DMS 273 treated with DMSO at 0.1 percent for 48 hours (cell line): ENCODE measurements at places on chromosomes 7 and 10.

DNA sequence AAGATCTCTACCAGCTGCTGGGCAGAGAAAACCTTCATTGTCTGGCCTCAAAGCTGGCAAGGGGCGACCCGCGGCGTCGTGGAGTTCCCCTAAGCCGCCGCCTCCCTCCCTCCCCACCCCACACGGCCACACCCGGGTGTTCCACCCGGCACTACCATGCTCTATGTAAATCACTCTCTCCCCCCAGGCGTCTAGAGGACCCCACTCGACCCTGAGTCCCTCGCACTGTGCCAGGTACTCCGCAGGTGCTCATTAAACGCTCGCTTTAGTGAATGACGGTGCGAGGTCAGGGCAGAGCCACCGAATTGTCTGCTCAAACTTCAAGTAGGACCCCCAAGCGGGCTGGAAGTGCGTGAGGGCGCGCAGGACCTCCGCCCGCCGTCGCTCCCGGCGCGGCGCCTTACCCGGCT is 628 bp downstream of the PARP12 start:
- DNase-seq = no peak

- DNase-seq = no peak
Observed at GRCh38 chr7:139993169-139993568, 69.6 kb downstream of the PARP12 start.

GRCh38 chr10:44161184-44161583 is 223.7 kb downstream of the CXCL12 start:
- no peak for DNase-seq

- no peak for DNase-seq
Observed at GRCh38 chr10:85319826-85320225, 991.4 kb downstream of the CCSER2 start.

GRCh38 chr7:92205987-92206386 is 27.0 kb upstream of the LRRD1 start:
- no peak for DNase-seq

- DNase-seq = peak; percentile 51
Observed at GRCh38 chr7:129664029-129665012, 52.8 kb downstream of the NRF1 start.

- DNase-seq = no peak
Observed at GRCh38 chr7:4056552-4057288, 625.4 kb upstream of the FOXK1 start.

GRCh38 chr7:36203071-36203790 is 50.2 kb downstream of the EEPD1 start:
- no peak for DNase-seq

GRCh38 chr10:53918755-53919154 is 882.3 kb downstream of the PCDH15 start:
- no peak for DNase-seq

DNA sequence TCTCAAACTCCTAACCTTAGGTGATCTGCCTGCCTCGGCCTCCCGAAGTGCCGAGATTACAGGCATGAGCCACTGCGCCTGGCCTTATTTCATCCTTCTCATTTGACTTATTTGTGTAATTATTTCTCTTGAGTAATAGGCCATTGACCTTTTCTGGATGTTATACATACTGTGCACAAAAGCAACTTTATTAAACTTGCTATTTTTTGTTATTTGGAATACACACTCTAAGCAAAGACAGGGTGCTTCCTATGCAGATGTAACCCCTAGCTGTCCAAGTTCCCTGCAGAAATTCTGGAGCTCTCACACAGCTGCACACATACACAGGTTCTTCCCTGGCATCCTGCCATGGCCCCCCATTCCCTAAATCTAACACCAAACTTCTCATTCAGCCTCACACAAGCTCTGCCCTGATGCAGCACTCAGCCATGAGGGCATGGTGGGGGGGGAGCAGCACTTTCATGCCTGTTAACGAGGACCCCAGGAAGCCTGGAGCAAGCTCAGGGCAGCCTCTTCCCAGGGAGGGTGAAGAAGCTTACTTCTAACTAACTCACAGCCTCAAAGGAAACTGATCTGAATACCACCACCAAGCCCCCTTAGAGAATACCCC is 33.2 kb downstream of the SH3PXD2A start:
- no peak for DNase-seq

DNA sequence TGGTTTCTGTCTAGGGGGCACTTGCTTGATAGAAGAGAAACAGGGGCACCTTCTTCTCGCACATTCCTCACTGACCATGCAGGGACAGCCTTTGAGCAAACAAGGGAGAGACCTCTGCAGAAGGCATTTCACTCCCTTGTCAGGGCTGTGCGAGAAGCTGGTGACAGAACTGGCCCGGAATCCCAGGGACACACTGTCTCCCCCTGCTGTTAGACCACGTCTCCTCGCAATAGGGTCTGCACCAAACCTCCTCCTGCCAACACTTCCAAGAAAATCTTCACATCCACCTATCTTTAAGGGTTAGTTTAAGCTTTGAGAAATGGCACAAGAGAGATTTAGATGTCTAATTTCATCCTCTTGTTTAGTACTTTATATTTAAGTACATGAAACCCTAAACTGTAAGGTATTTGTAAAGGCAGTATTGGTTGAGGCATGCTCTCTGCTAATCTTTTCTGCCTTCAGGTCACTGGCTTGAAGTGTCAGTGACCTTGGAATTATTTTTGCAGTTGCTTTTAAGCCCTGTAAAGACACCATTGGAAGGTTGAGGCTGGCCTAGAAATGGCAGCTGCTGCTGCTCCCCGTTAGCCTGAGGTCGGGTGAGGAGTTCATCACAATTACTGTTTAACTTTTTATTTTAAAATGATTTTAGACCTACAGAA is 37.0 kb downstream of the RBM20 start:
- no peak for DNase-seq

GRCh38 chr7:127885222-127885772 is 145.9 kb downstream of the LRRC4 start:
- DNase-seq = peak; percentile 17

- DNase-seq = no peak
Observed at GRCh38 chr10:131781791-131782190, 119.0 kb upstream of the PPP2R2D start.

- DNase-seq = no peak
Observed at GRCh38 chr10:73000973-73001372, 46.4 kb upstream of the PLA2G12B start.

- no peak for DNase-seq
Observed at GRCh38 chr7:38000272-38000671, 79.8 kb downstream of the EPDR1 start.

DNA sequence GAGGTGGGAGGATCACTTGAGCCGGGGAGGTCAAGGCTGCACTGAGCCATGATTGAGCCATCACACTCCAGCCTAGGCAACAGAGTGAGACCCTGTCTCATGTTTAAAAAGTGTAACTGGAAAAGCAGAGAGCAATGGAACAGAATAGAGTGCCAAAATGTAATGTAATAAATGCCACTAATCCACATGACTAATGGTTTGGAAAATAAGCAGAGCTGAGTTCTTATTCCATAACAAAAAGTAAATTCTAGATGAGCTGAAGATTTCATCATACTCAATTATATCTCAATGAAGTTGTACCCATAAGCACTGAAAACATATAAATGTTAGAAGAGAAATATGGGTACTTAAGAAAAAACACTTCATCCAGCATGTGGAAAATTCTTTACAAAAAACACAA is 132.6 kb downstream of the USP6NL start:
- DNase-seq = no peak

- DNase-seq = no peak
Observed at GRCh38 chr10:3406556-3406955, 234.0 kb upstream of the PITRM1 start.

GRCh38 chr7:132519936-132520335 is 56.3 kb downstream of the PLXNA4 start:
- no peak for DNase-seq

DNA sequence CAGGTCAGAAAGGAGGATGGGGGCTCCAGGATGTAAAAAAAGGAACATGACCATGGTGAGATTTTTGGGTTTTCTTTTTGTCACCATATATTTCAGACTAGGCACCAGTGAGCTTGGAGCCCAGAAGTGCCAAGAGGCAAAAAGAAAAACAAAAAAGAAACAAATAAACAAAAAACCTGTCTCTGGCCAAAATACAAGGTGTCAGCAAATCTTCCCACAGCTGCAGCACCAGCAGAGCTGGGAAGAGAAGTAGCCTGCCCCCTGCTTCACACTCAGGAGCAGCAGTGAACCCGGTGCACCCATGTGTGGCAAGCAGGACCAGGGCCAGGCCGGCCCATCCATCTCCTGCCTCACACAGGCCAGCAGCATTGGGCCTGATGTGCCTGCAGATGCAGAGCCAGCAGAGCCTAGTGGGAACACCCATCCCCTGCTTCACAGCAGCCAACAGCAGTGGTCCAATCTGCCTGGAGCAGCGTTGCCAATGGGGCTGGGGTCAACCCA is 34.7 kb upstream of the C10orf71 start:
- no peak for DNase-seq

- no peak for DNase-seq
Observed at GRCh38 chr7:99679032-99679399, 780 bp downstream of the CYP3A5 start.

DNA sequence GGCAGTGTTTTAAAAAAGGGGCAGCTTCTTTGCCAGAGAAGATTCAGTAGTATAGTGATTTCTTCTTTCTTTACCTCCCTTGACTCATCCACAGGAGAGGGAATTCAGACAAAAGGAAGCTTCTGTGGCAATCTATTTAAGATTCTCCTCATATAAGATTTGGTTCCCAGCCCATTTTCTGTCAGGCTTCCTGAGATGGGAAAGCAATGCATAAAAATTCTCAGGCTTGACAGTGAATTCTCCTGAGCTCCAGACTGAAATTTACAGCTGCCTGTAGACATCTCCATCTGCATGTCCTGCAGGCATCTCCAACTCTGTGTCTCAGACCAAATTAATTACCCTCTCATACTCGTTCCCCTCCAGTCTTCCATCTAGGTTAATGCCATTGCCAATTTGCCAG is 72.8 kb downstream of the TSPAN12 start:
- DNase-seq = no peak

DNA sequence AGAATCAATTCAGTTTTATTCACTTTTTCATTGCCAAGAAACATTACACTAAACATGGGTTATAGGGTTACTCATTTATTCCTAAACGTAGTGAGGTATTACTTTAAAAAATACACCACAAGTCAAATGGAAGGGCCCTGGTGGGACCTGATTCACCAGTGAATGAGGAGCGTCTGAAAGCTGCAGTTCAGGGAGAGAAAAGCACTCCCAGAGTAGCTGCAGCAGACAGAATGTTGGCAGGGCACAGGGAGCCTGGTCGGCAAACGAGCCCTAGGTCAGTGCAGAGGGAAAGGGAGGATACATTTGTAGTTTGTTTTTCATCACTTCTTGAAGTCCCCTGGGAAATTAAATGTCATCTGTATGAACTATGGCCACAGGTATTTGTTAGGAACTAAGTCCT is 361.7 kb upstream of the ETV1 start:
- DNase-seq = no peak

- DNase-seq = no peak
Observed at GRCh38 chr10:34633374-34633773, 181.7 kb downstream of the PARD3 start.

GRCh38 chr7:95684037-95684436 is 87.7 kb upstream of the PDK4 start:
- DNase-seq = peak; percentile 57

DNA sequence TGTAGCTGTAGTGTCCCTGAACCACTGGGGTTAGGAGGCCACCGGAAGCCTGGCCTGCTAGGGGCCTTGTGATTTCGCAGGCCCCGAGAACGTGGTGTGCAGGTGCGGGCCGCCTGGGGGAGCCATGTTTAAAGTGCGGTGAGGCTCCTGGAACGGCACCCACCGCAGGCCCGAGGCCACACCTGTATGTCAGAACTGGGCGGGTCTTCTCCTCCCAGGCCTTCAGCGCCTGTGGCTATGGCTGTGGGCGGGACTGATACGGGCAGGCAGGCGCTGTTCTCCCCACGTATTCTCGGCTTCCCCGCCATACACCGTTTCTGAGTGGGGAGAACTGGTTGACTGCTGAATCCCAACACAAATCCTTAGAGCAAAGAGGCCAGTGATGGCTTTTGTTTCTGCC is 74.8 kb downstream of the DNAJB6 start:
- no peak for DNase-seq

DNA sequence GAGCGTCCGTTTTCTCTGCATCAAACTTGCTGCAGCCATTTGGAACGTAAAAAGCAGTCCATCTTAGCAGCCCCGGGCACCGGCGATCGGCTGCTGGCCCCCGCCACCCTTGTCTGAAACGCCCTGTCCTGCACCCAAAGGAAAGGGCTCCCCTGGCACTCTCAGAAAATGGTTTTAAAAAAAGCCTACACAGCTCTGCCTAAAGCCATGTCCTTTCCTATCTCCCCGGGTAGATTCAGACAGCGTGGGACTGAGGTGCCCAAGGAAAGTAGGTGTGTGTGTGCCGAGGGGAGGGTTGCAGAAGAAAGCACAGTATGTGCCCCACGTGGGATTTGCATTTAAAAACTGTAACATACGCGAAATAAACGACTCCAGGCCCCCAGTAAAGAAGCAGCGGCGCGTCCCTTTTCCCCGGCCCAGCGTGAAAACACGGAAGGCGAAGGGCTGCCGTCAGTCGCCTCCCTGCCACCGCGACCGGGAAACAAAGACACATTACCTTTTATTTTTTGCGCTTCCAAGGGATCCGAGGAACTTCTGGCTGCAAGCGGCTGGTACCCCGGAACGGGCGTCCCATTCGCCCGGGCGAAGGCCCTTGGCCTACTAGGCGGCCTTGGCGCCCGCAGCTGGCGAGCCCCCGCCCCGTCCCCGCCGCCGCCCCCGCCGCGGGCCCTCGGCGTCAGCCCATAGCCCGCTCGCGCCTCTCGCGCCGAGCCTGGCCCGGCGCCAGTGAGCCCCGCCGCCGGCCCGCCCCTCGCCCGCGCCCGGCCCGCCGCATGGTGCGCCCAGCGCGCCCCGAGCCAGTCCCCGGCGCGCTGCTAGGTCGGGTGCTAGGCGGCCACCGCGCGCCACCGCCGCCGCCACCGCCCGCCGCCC is 304.6 kb downstream of the PRPF18 start:
- DNase-seq = no peak

DNA sequence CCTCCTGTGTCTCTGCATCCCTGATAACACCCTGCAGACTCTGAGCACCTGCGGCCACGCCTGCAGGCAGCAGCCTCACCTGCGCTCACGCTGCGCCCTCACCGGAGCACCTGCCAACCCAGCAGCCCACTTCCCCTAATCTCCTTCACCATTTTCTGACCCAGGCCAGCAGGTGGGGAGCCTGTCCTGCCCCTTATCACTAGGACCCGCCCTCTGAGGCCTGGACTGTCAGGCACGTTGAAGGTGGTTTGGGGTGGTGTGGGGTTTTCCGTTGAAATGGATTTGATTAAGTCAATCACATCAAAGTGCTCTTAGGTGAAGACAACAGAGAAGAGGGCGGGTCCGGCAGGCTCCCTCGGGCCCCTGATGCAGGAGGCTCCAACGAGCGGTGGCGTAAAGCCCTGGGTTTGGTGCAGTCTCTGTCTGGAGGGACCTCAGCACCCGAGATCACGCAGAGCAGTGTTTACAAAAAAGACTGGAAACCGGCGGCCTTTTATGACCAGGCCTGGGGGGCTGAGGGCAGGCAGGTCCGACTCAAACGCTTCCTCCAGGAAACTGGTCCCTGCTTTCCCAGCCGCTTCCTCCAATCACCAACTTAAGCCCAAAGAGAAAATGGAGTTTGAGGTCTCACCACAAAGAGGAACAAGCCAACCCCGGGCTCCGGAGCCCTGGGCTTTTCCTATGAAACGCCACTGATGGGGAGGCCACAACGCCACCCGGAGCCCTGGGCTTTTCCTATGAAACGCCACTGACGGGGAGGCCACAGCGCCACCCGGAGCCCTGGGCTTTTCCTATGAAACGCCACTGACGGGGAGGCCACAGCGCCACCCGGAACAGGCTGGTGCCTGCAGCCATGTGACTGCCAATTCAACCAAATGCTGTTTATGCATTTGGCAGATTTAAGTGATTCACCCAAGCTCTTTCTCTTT is 45.5 kb downstream of the DPYSL4 start:
- DNase-seq = no peak

- DNase-seq = no peak
Observed at GRCh38 chr7:107232568-107233090, 63.8 kb downstream of the HBP1 start.
